ENCODE measurements at places on chromosomes 2 and 18.

DNA sequence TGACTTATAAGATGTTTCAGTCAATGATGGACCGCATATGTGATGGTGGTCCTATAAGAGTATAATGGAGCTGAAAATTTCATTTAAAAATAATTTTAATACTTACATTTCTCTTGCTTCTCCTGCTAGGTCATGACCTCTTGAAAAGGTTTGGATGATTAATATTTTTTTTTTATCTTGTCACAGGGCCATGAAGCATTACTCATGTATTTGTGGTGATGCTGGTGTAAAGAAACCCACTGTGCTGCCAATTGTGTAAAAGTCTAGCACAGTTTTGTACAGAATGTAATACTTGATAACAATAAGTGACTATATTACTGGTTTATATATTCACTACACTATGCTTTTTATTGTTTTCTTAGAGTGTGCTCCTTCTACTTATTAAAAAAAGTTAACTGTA lies 124.2 kb upstream of the CELF4 start:
- no peak for DNase-seq

DNA sequence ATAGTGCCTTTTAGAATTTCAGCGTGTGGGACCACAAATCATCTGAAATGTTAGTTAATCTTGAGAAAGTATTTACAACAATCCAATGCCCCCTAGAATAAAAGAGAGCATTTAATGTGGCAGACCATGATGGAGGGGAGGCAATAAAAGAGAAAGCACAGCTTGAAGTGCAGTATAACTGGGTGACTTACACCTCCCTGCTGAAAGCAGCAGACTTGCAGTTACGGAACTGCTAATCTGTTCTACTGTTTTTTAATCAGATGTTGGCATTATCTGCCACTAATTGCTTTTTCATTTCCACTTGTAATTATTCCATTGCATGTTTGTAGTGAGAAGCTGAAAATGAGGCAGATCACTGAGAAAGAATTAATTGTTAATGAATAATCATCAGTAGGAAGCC lies 130.5 kb upstream of the ITGA4 start:
- DNase-seq: no peak

- no peak for DNase-seq
These were observed 53.6 kb downstream of the PKDCC start for GRCh38 chr2:42101206-42102023.

DNA sequence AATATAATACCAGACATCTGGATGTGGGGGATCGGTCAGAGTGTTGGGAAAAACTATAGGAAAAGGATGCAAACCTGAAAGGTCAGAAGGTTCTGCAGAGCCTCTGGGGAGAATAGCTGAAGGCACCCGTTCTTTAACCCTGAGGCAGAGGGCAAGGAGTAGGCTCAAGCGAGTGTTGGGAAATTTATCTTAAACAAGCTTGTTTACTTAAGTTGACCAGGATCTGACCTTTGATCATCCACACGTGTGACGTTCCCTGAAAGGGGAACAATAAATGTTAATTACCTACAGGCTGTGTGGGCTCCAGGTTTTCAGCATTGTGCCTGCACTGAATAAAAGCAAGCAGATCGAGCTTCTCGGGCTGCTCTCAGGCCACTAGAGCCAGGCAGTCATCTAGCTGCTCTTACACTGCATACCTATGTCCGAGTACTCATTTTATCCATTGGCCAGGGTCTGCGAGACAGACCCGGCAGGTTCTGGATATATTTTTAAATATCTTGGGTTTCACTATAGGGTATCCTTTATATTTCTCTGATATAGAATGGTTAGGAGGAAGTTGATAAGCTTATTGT lies 400.6 kb upstream of the CHST9 start:
- no peak for DNase-seq

- DNase-seq: no peak
These were observed 18.5 kb upstream of the BOD1L2 start for GRCh38 chr18:57128220-57128932.

DNA sequence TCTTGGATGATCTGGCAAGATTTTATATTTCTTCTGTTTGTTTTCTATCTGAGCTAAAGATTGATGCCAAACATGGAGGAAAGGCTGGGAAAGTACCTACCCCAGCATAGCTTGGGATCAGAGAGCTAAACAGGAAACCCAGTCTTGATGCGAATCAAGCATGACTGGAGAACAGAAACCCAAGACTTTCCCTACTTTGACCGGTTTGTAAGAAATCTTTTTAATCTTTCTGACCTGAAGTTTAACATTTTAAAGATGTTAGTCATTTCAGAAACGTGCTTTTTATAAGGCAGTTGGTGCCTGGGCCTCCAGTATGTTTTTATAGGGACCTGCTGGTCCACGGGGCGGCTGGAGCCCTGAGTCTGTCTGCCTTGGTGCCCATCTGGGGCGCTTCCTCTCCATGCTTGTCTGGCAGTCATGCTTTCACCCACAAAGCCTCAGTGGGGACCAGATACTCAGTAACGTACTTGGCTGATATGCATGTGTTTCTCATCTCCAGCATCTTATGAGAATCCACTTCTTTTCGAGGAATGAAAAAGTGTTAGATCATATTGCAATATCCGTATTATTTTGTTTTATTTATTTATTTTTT lies 266.5 kb downstream of the PTGR3 start:
- DNase-seq: no peak

DNA sequence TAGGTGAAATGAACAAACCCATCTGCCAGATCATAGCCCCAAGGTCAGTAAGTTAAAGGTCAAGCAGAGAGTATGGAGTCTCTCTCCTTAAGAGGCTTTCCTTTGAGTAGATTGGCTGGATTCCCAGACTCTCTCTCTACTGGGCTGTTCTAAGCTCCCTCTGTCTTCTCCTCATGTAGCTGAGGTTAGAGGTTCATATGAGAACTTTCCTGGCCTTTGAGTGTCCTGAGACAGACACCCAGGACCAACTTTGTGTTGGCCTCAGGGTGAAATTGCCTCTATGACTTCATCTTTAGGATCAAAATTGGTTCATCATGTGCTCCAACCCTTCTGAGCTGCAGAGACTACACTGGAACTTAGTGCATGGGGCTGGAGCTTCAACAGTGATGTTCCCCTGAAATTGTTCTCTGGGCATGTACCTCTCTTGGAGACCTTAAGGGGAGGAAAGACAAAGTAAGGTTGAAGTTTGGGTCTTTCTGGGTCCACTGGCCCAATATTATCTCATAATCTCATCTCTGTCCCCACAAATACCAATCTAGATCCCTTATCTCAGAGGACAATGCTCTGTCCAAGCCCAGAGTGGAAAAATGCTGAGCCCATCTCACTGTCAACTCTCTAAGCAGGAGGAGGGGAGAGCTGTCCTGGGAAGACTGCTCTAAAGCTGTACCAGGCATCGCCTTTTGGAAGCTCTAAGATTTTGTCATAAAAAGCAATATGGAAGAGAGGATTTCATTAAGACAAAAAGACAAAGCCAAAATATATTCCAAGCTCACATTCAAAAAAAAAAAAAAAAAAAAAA lies 177.3 kb upstream of the ARL4C start:
- no peak for DNase-seq

GRCh38 chr18:2981212-2981728 lies 31.7 kb downstream of the LPIN2 start:
- DNase-seq: no peak

DNA sequence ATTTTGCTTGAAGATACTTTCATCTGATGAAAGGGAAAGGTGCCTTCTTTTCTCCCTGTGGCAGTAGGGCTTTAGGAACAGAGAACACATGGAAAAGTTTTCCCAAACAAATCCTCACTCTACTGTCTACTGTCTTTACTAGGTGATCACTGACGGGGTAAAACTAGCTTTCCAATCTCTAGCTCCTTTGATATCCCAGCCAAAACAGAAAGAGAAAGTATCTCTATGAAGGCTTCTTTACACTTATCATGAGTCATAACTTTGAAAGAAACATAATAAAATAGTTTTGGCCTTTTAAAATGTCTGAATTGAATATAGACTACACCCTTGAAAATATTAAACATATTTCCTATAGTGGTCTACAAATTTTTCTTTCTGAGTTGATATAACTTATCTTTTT lies 214.5 kb downstream of the DSEL start:
- DNase-seq: no peak

DNA sequence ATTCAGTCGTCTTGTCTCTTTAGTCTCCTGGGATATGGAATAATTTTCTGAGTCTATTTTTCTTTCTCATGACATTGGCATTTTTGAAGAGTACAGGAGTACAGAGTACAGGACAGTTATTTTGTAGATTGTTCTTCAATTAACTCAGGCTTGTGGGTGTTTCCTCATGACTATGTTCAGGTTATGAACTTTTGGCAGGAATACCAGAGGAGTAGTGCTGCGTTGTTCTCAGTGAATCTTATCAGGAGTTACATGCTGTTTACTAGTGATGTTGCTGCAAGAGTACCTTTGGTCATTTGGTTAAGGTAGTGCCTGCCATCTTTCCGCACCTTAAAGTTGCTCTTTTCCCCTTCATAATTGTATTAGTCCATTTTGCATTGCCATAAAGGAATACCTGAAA lies 41.3 kb upstream of the AGFG1 start:
- DNase-seq: no peak

GRCh38 chr18:41021089-41021488 lies 933.9 kb upstream of the PIK3C3 start:
- no peak for DNase-seq

DNA sequence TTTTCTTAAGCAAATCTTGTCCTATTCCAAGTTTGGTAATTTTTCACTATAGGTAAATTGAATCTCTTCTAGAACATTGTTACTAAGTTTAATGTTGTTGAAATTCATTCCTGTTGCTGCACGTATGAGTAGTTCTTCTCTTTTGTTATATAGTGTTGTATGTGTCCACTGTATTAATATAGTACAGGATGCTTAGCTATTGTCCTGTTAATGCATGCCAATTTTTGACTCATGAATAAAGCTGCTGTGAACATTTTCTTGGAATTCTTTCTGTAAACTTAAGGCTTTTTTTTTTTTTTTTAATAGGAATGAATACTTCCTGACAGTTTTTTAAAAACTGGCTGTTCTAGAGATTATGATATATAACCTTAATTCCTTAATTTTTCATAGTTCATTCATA lies 326.9 kb downstream of the SLC4A3 start:
- DNase-seq: no peak

- no peak for DNase-seq
These were observed 101.0 kb upstream of the NFU1 start for GRCh38 chr2:69538249-69538648.

DNA sequence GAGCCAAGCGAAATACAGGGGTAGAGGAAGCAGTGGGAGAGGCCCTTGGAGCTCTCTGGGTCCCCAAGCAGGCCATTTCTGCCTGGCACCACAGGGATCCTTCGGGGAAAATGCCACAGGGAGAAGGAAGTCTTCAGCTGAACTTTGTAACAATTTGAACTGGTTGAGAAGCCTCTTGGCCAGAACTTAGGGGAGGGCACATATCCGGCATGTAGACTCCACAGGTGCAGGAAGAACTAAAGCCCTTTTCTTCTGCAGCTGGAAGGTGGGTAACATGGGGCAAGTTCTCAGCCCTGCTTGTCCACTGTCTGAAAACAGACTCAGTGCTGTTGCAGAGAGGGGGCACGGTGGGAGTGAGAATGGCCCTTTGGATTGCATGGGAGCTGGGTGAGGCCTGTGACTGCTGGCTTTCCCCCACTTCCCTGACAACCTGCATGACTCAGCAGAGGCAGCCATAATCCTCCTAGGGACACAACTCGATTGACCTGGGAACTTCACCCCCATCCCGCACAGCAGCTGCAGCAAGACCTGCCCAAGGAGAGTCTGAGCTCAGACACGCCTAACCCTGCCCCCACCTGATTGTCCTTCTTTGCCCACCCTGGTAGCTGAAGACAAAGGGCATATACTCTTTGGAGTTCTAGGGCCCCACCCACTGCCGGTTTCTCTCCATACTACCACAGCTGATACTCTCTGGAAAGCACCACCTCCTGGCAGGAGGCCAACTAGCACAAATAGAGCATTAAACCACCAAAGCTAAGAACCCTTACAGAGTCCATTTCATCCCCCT lies 101.6 kb upstream of the FAM136A start:
- DNase-seq: no peak

GRCh38 chr2:101012706-101013181 lies 10.7 kb downstream of the RPL31 start:
- peak; percentile 53 for DNase-seq

DNA sequence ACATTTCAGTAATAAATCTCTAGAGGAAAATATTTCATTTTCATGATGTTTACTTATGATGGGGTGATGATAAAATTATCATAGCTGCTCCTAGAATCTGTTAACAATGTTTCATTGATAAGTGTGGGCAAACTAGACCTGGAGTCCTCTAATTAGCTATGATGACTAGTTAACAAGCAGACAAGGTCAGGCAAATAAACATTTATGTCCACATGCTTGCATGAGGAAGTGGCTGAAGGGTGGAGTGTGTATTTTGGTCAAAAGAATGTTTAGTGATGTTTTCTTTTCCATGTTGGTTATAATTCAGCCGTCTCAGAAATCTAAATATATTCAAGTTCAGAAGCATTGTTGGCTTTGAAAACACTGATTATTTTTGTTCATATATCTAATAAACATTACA lies 99.9 kb upstream of the FN1 start:
- no peak for DNase-seq

DNA sequence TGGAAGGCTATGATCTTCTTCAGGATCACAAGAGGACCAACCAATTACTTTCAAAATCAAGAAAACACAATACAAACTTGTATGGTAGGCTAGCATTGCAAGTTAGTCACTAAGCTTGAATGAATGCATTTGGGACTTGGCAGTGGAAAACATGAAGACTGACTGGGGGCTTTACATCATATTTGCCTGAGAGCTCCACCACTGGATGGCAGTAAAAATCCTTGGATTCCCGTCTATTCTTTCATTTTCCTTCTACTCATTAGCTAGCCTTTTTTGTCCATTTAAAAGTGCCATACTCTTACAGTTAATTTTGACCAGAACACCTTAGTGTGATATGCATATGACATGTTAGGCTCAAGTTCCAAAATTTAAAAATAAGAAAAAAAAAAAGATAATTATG lies 63.5 kb upstream of the RASGRP3 start:
- peak; percentile 21 for DNase-seq

DNA sequence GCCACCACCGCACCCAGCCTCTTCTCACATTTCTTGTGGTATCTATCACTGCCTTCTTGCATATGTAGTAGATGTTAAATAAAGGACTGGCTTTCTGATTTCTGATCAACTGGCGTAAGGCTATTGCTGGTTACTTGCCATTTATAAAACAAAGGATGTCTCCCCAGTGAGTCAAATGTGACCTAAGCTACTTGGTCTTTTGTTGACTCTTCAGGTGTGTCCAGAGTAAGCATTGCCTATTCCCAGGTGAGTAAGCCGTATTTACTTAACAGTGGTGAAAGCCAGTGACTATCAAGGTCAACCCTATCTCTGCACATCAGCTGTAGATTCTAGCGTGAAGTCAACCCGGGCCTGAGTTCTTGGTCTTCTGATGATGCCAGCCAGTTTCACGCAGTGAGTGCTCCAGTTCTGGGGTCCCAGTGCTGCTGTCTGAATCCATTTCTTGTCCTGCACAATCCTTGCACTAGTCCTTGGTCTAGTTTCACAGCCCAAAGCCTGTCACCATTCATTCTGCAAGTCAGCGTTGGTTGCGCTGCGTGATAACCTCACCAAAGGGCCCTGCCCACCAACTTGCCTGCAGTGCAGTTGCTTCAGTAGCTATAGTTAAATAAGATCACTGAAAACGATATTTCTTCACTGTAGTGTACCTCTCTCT lies 120.2 kb downstream of the GBX2 start:
- no peak for DNase-seq
